ENCODE measurements at places on chromosomes 13 and 19.

DNA sequence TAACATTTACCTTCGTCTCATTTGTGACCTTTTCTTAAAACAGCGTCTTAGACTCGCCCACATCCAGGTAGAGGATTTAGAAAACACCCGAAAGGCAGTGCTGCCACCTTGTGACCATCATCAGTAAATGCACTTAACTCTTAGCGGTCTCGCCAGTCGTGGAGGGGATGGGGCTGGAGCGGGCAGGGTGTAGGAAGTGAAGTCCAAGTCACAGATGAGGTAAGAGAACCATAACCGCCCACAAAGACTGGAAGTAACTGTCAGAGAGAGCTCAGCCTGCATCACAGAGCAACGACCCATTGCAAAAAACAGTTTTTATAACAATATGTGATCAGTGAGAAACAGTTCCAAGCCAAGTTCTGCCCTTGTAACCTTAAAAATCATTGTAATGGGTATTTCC, 10.7 kb upstream of the CEACAM3 start:
- no peak for DNase-seq

DNA sequence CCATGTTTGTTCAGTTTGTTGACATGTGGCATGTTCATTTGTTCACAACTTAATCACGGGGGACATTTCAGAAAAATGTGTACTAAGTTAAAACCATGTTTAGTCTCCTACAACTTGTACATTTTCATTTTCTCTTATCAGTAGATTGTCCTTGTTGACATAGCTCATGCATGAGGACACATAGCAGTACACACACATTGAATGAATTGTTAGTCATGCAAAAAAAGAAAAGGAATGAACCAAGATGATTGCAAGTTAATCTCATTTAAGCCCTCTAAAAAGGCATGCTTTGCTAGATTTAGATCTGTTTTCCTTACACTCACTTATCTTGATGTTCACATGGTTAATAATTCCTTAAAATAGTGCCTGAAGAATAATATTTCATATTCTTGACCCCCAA, 38.2 kb upstream of the AKAP11 start:
- DNase-seq: no peak

GRCh38 chr13:44955406-44955805, 33.9 kb downstream of the NUFIP1 start:
- peak; percentile 21 for DNase-seq

DNA sequence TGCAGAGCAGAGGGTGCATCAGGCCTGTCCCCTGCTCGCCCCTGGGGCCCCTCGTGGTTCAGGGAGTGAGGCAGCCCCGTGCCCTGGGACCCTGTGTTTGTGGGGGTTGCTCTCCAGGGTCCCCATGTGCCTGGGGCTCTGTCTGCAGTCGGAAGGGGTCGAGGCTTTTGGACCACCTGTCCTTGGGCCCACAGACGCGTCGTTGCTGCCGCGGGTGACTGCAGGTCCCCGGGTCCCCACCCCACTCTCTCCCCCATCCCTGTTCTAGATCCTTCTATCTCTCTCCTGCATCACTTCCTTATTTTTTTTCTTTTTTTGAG, 1.9 kb downstream of the PCSK4 start:
- DNase-seq: no peak

DNA sequence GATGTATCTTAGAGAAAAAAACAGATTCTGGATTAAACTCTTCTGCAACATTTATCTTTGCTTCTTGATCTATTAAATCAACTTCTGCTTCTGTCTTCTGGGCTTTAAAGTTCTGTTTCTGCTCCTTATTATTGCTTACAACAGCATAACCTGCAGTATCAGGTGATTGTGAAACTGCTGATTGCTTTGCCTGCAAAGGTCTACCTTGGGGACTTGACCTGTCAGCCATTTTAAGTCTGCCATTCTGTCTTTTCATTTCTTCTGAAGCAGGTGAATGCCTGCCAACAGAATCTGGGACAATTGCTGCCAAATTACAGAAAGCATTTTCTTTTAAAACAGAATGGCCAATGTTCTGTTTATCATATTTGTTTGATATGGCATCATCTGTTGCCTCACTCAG, 31.1 kb downstream of the TEX30 start:
- no peak for DNase-seq

- no peak for DNase-seq
These were observed 8.9 kb upstream of the TRPC4 start for GRCh38 chr13:37878496-37878895.

- DNase-seq: no peak
These were observed 5.1 kb downstream of the IGFLR1 start for GRCh38 chr19:35736913-35737886.

GRCh38 chr13:102928941-102929675, 83.3 kb downstream of the ERCC5 start:
- no peak for DNase-seq

DNA sequence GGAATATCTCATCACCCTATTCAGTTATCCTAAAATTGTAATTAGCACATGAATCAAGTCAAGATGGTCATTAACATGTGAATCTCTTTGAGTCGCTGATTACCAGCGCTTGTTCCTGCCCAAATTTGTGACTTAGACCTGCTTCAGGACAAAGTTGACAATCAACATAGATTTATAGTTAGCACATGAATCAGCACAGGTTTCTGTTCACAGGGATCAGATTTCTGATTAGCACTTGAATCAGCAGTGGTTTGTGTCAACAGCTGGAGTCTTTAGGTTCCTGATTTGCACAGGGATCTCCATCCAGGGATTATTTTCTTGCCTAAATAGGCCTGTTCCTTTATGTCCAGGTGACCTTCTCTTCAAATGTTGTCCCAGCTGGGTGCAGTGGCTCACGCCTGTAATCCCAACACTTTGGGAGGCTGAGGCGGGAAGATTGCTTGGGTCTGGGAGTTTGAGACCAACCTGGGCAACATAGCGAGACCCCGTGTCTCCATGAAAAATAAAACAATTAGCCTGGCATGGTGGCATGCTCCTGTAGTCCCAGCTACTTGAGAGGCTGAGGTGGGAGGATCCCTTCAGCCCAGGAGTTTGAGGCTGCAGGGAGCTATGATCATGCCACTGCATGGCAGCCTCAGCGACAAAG, 3.8 kb upstream of the LRFN3 start:
- DNase-seq: no peak

DNA sequence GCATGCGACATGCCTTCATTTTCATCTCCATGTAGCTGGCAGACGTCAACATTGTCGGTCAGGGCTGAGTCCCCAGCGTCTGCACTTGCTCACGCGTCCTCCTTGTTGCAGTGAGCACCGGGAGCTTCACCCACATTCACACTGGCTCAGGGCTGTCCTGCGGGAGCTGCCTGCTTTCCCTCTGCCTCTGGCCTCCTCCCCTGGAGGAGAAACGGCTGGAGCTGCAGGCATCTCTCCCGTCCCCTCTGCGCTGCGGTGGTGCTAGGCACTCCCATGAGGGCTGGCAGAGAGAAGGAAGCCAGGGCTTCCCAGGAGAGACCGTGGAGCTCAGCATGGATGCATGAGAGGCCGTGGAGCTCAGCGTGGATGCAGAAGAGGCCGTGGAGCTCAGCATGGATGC, 18.4 kb upstream of the TMEM255B start:
- DNase-seq: no peak

DNA sequence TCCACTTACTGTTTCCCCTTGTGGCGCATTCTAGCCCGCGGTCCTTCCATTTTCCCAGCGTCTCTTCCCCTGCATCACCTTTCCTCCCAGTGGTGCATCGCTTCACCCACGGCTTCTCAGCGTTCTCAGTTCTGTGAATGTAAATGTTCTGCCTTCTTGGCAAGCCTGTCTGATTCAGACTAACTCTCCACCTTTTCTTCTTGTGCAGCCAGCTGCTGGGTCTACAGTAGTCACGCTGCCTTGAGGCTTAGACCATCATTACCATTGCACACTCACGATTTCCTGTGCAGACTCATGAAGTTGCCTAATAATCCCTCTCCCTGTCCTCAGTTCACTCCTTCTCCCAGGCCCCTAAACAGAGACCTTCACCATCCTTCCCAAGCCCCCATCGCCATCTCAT, 75.0 kb downstream of the DHRS12 start:
- DNase-seq: no peak

DNA sequence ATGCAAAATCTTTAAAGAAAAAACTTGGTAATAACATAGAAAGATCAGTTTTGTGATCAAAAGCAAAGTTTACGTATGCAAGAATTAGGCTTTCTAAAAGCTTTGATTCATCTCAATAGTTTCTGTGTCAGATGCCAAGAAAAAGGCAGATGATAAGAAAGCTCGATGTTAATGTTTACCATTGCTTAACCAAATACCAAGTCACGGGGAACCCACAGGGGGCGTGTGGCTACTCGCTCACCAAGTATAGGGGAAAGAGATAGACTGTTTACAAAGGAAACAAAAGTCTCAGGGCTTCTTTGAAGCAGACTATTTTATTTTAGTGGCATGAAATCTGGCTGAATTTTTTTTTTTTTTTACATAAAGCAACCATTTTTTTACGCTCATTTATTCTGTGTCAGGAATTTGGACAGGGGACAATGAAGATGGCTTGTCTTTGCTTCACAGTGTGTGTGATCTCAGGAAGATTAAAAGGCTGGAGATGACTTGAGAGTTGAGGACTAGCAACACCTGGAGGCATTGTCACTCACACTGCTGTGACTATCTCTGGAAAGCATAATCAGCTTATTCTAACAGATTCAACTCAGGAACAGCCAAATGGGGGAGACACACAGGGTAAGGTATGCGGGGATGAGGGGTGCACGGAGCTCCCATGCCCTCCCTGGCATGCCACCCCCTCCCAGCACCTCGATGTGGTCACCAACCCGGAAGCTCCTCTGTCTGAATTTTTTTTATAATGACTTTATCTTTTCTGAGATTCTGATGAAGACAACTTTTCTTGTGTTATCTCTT, 24.9 kb downstream of the RCBTB1 start:
- DNase-seq: no peak

GRCh38 chr13:25699056-25699455, 327.3 kb downstream of the ATP8A2 start:
- DNase-seq: no peak

DNA sequence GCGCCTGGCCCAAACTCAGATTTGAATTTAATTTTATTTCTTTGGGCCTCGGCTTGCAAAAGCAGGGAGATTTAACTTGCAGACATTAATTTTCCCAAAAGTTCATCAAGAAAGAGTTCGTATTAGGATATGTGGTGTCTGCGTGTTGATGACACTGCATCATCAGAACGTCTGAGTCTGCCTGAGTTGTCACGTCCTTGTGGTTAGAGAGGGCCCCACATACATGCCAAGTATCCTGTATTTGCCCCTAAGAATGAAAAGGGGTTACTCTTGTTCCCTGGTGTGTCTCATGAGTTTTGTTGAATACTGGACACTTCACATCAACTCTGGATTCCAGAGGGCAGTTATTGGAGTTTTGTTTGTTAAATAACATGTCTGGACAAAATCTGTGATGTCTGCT, 5.6 kb upstream of the TEX29 start:
- no peak for DNase-seq

GRCh38 chr13:50831512-50831911, 12.0 kb downstream of the DLEU7 start:
- no peak for DNase-seq

- DNase-seq: no peak
These were observed 43.2 kb downstream of the SUGT1 start for GRCh38 chr13:52695856-52696255.

DNA sequence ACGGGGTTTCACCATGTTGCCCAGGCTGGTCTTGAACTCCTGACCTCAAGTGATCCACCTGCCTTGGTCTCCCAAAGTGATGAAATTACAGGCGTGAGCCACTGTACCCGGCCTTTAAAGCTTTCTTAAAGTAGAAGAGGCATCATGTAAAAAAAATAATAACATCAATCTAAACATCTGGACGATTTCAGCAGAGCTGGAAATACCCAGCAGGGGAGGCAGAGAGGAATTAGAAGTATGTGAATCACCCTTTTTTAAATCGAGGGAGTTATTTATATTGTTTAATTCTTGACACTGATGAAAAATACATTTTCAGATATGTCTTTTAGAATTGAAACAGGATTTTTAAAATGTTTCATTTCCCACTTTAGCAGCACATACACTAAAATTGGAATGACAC, 37.4 kb upstream of the MTIF3 start:
- no peak for DNase-seq

DNA sequence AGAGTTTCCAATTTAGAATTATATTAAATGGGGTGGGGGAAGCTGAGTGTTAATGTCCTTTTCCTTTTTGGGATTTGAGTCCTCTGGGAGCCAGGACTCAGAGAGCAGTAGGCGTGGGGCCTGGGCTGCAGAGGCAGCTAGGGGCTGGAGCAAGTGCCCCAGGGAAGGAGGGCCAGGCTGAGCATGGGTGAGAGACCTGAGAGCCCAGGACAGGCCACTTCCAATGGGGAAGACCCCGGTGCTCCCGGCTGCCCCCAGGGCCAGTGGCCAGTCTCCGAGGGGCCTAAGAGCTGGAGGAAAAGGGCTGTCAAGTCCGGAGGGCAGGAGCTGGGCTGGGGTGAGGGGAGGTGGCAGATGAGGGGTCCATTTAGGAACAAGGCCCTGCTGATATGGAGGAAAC, 371.5 kb downstream of the ZNF536 start:
- no peak for DNase-seq

DNA sequence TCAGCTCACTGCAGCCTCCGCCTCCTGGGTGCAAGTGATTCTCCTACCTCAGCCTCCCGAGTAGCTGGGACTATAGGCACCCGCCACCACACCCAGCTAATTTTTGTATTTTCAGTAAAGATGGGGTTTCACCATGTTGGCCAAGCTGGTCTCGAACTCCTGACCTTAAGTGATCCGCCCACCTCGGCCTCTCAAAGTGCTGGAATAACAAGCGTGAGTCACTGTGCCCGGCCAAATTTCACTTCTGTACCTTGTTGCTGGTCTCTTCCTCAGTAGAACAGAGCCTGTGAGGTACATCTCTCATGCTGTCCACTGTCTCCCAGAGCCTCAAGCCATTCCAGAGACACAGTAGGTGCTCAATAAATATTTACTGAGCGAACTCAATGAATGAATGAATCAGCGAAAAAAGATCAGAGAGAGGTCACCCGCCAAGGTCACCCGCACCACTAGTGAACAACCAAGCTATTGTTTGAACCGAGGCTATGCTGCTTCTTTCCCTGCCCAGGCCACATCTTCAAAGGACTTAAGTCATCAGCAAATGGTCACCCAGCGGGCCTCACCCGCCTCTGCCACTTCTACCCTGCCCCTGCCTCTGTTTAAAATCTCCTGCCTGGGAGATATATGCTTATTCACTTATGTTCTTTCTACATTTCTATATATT, 9.3 kb downstream of the TMEM143 start:
- DNase-seq: no peak

DNA sequence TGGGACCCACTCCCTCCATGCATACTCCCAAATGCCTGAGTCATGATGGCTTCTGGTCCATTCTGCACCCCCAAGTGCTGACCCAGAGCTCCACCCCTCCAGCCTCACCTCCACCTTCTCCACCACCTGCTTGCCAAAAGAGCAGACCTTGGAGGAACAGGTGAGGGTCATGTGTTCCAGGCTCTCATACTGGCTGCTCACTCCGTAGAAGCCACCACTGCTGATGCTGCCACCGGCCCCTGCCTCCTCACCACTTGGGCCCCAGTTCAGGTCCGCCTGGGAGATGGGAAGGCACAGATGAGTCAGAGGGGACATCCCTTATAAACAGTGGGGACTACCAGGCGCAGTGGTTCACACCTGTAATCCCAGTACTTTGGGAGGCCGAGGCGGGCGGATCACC, 7.9 kb downstream of the CD37 start:
- DNase-seq: no peak

GRCh38 chr13:20940083-20940482, 37.5 kb upstream of the XPO4 start:
- DNase-seq: no peak

All from left ventricle myocardium inferior (tissue), 1 donor.